ENCODE measurements at places on chromosomes 7 and 10. TPM values are rescaled to one million over a fixed set of nuclear protein-coding genes. Genes with fewer than 3 reads are reported as not detected.

The CLEC5A gene
- total RNA-seq = not detected

The TAS2R41 gene
- total RNA-seq = not detected

DNA sequence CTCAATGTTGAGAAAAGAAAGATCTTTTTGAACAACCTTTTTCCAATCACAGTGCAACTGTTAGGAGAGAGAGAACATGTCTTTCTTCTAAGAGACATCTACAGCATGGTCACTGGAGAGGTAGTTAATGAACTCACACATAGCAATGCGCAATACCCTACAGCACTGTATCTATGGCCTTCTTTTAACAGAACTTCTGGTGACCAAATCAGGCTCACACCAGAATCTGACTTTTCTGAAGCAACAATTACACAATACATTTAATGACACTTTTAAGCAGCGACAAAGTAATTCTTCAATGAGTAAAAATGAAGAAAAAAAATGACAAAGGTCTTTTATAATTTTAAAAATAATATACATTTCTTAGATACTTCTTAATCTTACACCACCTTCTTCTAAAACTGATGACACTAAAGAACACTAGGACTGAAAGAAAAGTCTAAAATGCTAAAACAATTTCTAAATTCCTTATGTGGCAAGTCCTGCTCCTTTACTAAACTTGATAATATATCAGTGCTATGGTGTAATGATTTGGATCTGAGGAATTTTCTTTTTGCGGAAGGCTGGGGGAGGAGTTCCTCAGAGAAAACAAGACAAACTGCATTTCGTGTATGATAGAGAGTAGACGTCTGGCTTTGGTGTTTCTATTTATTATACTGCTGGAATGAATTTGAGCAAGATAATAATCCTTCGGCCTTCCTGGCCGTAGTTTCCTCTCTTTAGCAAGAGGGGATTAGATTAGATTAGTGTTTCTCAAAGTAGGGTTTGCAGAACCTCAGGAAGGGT, 166.3 kb downstream of the ZNF438 start:
- DNase-seq = no peak

DNA sequence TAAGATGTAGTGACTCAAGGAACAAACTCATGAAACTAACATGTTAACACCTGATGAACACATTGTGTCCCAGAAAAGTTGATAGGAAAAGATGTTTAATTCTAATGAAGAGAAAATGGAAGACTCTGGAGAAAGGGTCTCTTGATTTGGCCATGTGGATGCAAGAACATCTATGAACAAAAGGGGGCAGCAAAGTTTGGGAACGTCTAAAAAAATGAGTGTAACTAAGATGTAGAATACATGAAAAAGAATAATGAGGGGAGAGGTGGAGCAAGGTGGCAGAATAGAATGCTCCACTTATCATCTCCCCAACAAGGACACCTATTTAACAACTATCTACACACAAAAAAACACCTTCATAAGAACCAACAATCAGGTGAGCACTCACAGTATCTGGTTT, 805.1 kb downstream of the TNS3 start:
- DNase-seq = no peak

The PLXNA4 gene
- total RNA-seq = 33.3 TPM

The CYP26C1 gene
- total RNA-seq = 0.35 TPM

The RADIL gene
- 27.0 TPM for total RNA-seq

GRCh38 chr7:39353615-39354376, 212.4 kb upstream of the YAE1 start:
- peak; percentile 90 for DNase-seq

The PVRIG gene
- not detected for total RNA-seq

The CALML5 gene
- not detected for total RNA-seq

GRCh38 chr7:136018104-136018503, 40.9 kb upstream of the MTPN start:
- DNase-seq = no peak

DNA sequence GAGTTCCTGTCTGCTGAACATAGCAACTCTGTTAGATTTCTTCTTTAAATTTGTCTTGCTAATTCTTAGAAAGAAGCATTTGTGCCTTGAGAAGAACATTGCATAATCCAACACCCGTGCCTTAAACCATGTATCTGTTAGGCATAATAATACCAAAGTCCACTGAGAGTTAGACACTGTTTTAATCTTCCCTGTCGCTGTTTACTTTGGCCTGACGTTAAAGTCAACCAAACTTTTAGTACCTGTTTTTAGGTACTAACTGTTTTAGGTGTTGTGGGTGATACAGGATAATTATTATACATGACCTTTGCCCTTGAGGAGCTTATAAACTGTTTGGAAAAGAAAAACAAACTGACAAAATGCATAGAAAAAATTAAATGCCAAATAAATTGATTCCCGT, 43.6 kb downstream of the KLHDC10 start:
- DNase-seq = no peak

DNA sequence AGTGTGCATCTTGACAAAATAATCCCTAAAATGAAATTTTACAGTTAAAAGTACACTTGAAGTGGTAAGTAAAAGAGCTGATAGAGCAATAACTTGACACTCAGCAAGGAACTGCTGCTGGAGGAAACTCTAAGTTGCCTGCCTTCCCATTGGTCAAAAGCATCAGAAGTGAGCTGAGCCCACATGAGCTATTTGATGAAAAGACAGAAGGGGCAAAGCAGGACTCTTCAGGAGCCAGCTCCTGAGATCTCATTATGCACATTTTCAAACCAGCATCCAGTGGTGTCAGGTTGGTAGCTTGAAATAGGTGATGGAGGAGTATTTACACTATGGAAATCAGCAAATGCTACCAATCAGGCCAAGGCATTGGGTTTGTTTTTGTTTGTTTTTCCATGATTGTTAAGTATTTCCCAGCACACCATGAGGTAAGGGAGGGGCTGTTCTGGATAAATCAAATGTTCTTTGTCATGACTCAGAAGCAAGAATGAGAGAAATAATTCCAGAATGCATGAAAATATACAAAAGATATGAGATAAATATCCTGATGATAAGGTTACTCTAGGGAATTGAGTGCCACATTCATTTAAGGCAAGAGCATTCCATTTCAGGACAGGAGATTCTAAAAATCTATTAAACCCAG, 316.6 kb downstream of the SNX13 start:
- no peak for DNase-seq

The GHITM gene
- 85.8 TPM for total RNA-seq

DNA sequence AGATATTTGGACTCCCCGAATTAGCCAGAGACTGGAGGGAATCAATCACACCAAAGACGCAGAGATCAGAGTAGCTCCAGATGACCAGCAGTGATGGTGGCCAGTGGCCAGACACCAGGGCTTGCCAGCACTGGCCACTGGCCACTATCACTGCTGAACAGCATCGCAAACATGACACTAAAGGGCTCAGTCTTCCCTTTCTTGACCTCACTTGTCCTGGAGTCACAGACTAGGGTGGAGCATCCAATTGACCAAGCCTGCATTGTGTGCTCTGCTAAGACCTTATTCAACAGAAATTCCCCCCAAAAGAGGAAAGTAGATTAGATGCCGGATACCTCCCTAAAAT, 234.7 kb downstream of the CREB5 start:
- DNase-seq = no peak

The SPDYE11 gene
- not detected for total RNA-seq

DNA sequence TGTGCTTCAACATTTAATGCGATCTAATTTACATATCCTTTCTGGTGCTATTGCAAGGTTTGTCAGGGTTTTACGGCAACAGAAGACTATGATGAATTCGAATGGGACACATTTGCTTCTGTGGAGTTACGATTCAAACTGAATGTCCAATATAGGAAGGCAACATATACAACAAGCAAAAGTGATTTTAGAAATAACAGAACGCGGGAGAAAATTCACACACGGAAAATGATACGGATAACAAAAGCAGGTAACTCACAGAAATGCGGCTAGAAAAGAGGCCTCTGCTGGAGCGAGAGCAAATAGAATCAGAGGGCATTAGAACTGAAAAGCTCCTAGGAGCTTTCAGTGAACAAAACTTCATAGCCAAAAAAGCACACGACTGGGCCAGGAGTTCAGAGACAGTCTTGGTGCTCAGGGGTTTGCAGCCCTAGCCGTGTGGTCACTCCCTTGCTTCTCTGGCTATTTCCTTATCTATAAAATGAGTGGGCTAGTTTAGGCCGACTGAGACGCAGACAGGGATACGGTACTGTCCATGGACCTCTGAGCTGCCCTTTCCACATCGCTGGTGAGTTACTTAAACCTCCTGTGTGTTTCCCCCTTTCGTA, 557 bp upstream of the TAX1BP1 start:
- no peak for DNase-seq

- DNase-seq = no peak
Measured at GRCh38 chr10:109946680-109947079, 23.4 kb upstream of the XPNPEP1 start.

- DNase-seq = peak; percentile 84
Measured at GRCh38 chr10:75403939-75404814, 2.6 kb upstream of the ZNF503 start.

DNA sequence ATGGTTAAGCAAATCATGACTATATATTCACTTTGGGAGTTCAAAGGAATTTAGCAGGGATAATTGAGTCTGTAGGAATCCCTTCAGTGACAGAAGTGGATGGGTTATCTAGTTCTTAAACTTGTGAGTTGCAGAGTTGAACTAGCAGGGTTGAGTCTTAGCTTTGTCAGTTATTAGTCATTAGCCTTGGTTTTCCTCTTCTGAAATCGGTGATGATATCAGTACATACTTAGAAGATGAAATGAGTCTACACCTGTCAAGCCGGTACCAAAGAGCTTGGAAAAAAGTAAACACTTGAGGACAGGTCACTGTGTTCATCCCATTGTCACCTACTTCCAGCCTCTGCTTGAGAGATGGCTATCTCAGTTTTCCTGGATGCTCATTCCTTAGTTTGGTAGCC, 73.5 kb downstream of the BUB3 start:
- no peak for DNase-seq

Measured in endodermal cell (in vitro differentiated cells).